ENCODE measurements at places on chromosomes 7 and 10. TPM values are rescaled to one million over a fixed set of nuclear protein-coding genes. Genes with fewer than 3 reads are reported as not detected.
A peak's percentile ranks its signal among the peaks of the same experiment; 100 is the strongest.

- DNase-seq = peak; percentile 76
Measured at GRCh38 chr7:130912862-130913638, 179.0 kb upstream of the KLF14 start.

Gene OR2A1
- total RNA-seq = not detected

Gene KCP
- total RNA-seq = 0.49 TPM

- no peak for DNase-seq
Measured at GRCh38 chr10:47249881-47250280, 50.1 kb upstream of the GDF10 start.

Gene CAV1
- not detected for total RNA-seq

Gene IL6
- 1.7 TPM for total RNA-seq

Gene C10orf90
- not detected for total RNA-seq

GRCh38 chr7:113071465-113071864 is 15.2 kb downstream of the GPR85 start:
- no peak for DNase-seq

Gene NEURL1
- 8.5 TPM for total RNA-seq

DNA sequence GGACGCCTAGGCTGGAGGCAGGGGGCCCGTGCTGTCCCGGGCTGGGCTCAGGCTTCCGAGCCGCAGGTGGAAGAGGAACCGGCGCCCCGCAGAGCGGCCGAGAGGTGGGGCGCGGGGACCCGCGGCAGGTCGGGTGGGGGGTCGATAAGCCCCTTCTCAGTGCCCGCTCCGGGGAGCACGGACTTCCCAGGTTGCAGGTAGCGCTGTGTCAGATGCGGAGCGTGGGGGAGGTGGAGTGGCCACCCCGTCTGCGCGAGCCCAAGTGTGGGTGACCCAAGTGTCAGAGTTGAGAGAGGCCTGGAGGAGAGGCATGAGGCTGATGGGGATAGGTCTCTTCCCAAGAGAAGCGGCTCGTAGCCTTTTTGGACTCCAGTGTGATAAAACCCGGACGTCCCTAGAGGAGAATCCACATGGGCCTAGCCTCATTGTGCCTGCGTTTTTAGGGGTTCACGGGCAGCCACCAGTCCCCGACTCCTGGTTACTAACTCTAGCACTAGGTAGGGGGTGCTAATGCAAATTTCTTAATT is 580 bp downstream of the EEPD1 start:
- no peak for DNase-seq

- DNase-seq = no peak
Measured at GRCh38 chr7:26705567-26705966, 158.8 kb downstream of the SKAP2 start.

Gene GPR26
- not detected for total RNA-seq
